ENCODE measurements at places on chromosomes 1 and 21.
A peak's percentile ranks its signal among the peaks of the same experiment; 100 is the strongest.

- no peak for DNase-seq
- no peak overlapping the region for H3K4me3 ChIP-seq
- no peaks in the 10 kb centered on the region for H3K36me3 ChIP-seq
- H3K27ac ChIP-seq = no peak overlapping the region
- H3K27me3 ChIP-seq = no peaks in the 10 kb centered on the region
Measured at GRCh38 chr1:199178646-199179045, 539.8 kb downstream of the PTPRC start.

DNA sequence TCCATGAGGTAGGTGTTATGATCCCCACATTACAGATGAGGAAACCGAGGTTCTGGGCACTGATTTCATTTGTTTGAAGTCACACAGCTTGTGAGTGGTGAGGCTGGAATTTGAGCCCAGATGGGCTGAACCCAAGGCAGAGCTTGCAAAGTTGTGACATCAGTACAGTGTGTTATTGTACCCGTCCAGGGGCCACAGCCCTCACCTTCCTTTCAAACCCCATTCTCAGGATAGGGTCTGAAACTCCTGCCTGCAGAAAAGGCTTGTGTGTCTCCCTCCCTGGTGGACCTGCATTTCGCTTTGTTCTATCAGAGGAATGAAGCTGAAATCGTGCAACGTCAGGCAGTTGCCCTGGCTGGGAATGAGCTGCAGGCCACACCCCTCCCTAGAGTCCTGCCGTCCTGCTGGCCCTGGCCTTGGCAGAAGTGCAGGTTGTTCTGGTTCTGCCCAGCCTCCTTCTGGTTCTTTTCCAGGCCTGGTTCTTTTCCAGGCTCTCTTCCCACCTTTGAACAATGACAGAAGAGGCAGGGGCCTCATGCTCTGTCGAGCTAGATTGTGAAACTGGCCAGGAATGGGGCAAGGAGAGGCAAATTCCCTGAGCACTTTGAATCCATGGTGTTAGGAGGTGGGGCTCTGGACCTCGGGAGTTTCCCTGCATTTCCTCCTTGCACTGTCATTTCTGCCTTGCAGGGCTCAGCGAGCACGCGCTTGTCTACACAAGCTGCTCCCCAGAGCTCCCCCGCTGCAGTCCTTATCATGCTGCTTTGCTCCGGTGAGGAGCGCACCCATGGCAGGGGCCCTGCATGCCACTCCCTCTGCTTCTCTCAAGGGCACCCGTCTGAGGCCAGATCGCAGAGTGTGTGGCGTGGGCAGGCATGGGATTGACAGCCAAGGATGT is 8.2 kb upstream of the MYOM3 start:
- H3K4me1 ChIP-seq = peaks cover 57% of the 10 kb centered on the region
- H3K27me3 ChIP-seq = no peaks in the 10 kb centered on the region
- peaks cover 34% of the 10 kb centered on the region for H3K36me3 ChIP-seq
- no peak overlapping the region for H3K4me3 ChIP-seq
- peak overlapping the region; percentile 99 for H3K27ac ChIP-seq

DNA sequence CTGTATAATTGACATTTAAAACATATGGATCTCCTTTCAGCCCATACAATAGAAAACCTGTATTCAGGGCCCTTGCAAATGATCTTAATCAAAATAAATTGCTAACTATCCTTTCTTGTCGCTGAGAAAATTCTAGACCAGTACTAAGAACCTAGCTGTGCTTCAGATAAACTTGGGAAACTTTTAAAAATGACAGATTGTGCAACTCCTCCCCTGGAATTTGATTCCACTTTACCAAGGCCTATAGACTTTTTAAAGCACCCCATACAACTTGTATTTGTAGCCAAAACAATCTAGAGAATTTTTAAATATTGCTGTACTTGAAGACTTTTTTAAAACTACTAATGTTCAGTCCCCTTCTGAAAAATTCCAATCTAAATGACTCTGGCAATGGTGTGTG is 51.6 kb downstream of the ZNF644 start:
- no peak overlapping the region for H3K4me3 ChIP-seq
- H3K4me1 ChIP-seq = no peaks in the 10 kb centered on the region
- H3K36me3 ChIP-seq = peaks cover 9% of the 10 kb centered on the region
- no peaks in the 10 kb centered on the region for H3K27me3 ChIP-seq
- no peak overlapping the region for H3K27ac ChIP-seq
- no peak for DNase-seq

- no peak for DNase-seq
- no peaks in the 10 kb centered on the region for H3K4me1 ChIP-seq
Measured at GRCh38 chr21:35628316-35628715, 432.0 kb downstream of the SETD4 start.

GRCh38 chr1:69568421-69569174 is 876 bp downstream of the LRRC7 start:
- peaks cover 49% of the 10 kb centered on the region for H3K27me3 ChIP-seq
- DNase-seq = no peak
- H3K27ac ChIP-seq = no peak overlapping the region
- H3K4me1 ChIP-seq = peaks cover 9% of the 10 kb centered on the region
- H3K4me3 ChIP-seq = peak overlapping the region; percentile 46

DNA sequence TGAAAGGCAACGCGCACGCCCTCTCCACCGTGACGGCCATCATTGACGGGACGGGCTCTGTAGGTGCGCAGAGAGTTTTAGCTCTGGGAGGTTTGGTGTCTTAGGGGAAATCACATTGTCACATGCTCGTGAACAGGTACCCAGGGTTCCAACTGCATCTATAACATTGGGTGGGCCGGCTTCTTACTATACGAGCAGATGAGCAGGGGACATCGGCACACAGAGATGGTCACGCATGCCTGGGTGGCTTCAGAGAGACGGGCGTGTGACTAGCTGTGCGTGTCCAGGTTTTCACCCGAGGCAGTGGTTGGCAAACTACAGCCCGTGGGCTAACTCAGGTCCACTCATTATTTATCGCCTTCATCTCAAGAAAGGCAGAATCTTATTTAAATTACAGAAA is 54.7 kb downstream of the SLC37A1 start:
- no peaks in the 10 kb centered on the region for H3K4me1 ChIP-seq
- H3K27me3 ChIP-seq = no peaks in the 10 kb centered on the region
- H3K36me3 ChIP-seq = peaks cover 84% of the 10 kb centered on the region

- no peak for DNase-seq
- H3K4me3 ChIP-seq = no peak overlapping the region
- no peaks in the 10 kb centered on the region for H3K4me1 ChIP-seq
- no peak overlapping the region for H3K27ac ChIP-seq
- no peaks in the 10 kb centered on the region for H3K27me3 ChIP-seq
Measured at GRCh38 chr1:14055442-14056223, 355.6 kb downstream of the PRDM2 start.

DNA sequence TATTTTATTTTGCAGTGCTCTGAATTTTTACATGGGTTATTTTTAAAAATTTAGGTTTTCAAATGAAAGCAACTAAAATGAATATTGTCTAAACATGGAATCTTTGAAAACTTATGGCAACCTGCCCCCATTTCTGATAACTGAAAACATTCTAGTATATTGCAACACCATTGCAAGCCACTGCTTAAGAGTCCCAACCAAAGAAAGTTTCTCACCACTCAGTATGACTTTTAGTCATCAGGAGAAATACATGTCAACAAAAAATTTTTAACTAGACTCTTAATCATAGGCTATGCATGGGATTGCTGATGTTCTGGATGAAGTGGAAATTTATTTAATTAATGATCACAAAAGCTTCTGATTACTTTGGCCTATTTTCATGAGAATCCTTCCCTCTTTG is 112.1 kb downstream of the TNFSF18 start:
- H3K4me1 ChIP-seq = no peaks in the 10 kb centered on the region
- H3K27ac ChIP-seq = no peak overlapping the region
- H3K27me3 ChIP-seq = no peaks in the 10 kb centered on the region
- no peak for DNase-seq
- H3K4me3 ChIP-seq = no peak overlapping the region

- no peaks in the 10 kb centered on the region for H3K4me1 ChIP-seq
- peak; percentile 38 for DNase-seq
- H3K27ac ChIP-seq = no peak overlapping the region
- no peaks in the 10 kb centered on the region for H3K36me3 ChIP-seq
- no peaks in the 10 kb centered on the region for H3K27me3 ChIP-seq
- H3K4me3 ChIP-seq = no peak overlapping the region
Measured at GRCh38 chr1:53697721-53698383, 41.1 kb downstream of the GLIS1 start.

DNA sequence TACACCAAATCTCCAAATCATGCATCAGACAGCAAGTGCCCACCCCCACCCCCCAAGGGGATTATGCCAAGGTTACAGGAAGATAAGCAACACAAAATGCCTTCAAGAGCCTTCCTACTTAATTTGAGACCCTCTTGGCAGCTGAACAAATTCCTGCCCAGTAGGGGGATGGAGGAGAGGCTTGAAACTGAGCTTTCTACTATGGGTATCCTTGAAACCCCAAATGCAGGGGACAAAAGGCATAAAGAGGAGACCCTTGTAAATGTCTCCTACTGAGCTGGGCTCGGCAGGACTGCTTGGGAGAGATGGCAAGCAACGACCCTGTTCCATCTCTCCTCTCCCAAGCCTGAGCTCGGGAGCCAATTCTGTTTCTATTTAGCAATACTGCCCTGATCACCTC is 3.5 kb downstream of the SLC41A1 start:
- H3K27me3 ChIP-seq = peaks cover 5% of the 10 kb centered on the region
- no peak overlapping the region for H3K27ac ChIP-seq
- no peak overlapping the region for H3K4me3 ChIP-seq
- H3K4me1 ChIP-seq = peaks cover 8% of the 10 kb centered on the region
- no peak for DNase-seq

GRCh38 chr1:206461602-206462455 is 8.4 kb upstream of the IKBKE start:
- peaks cover 9% of the 10 kb centered on the region for H3K36me3 ChIP-seq
- H3K4me3 ChIP-seq = no peak overlapping the region
- peaks cover 3% of the 10 kb centered on the region for H3K27me3 ChIP-seq

DNA sequence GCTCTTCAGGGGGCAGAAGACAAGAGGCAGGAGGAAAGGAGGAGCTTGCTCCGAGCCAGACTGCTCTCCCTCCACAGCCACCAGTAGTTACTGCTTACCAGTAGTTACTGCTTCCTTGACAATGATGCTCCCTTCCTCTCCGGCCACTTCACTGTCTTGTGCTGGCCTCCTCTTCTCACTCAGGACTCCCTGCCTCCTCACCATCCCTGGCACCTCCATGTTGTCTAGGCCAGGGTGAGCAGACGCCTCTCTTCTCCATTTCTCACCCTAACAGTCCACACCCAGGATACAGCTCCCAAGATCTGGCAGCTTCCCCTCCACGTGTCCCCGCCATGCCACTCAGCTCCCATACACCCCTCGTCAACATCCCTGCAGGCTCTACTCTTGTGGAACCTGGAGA is 82.4 kb upstream of the TLR5 start:
- H3K27me3 ChIP-seq = no peaks in the 10 kb centered on the region
- no peak overlapping the region for H3K27ac ChIP-seq
- H3K36me3 ChIP-seq = no peaks in the 10 kb centered on the region
- no peak for DNase-seq

DNA sequence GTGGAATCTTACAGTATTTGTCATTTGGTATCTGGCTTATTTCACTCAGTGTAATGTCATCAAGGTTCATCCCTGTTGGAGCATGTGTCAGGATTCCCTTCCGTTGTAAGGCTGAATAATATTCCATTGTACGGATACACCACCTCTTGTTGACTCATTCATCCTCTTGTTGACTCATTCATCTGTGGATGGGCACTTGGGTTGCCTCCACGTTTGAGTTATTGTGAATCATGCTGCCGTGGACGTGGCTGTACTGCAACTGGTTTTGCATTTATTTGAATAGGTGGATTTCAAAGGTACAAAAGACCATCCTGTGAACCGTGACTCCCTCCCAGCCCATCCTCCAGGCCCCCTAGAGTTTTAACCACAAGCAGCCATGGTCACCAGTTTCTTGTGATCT is 11.9 kb upstream of the TCP10L start:
- no peak for DNase-seq
- H3K4me1 ChIP-seq = peaks cover 13% of the 10 kb centered on the region
- H3K36me3 ChIP-seq = peaks cover 26% of the 10 kb centered on the region
- no peak overlapping the region for H3K4me3 ChIP-seq
- no peaks in the 10 kb centered on the region for H3K27me3 ChIP-seq

DNA sequence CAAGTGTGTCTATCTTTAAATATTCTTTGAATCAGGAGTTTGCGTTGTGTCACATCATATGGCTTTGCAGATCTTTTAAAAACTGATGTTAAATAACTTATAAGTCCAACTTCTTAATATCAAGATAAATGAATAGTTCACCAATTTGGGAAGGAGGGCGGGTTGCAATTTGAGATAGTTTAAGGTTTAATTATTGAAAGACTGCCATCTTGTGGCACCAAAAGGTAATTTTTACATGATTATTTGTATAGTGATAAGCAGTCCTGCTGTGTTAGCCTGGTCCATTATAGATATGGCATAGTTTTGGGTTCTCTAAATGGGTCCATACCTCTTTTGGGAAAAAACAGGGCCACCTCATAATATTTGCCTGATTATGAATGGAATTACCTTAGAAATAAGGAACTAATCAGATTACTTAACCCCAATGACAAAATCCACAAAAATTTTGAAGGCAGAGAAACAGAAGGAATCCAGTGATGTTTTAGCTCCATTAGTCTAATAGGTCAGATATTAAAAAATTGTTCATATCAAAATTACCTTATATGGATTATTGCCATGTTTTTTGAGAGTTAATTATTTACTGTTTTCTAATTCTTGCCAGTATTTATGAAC is 64.3 kb downstream of the PRKAA2 start:
- H3K4me1 ChIP-seq = no peaks in the 10 kb centered on the region
- no peaks in the 10 kb centered on the region for H3K36me3 ChIP-seq
- no peak overlapping the region for H3K4me3 ChIP-seq
- H3K27me3 ChIP-seq = no peaks in the 10 kb centered on the region

DNA sequence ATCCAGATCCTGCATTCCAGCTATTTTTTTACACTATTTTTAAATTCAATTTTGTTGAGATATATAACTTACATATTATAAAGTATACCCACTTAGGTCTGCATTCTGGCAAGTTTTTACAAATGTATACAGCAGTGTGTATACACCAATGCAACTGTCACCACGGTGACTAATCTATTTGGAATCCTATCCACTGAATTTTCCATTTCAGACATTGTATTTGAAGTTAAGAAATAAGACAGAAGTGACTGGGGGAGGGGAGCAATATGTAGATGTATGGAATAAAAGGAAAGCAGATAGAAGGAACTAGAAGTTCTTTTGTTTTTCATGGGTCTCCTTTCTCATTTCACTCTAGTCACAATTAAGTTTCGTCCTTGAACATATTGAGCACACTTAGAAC is 431.5 kb upstream of the CHRM3 start:
- no peaks in the 10 kb centered on the region for H3K36me3 ChIP-seq
- no peak for DNase-seq
- no peak overlapping the region for H3K27ac ChIP-seq

GRCh38 chr1:155993595-155993994 is 15.2 kb upstream of the ARHGEF2 start:
- no peak overlapping the region for H3K4me3 ChIP-seq
- H3K4me1 ChIP-seq = peaks cover 8% of the 10 kb centered on the region
- no peaks in the 10 kb centered on the region for H3K27me3 ChIP-seq
- DNase-seq = no peak

DNA sequence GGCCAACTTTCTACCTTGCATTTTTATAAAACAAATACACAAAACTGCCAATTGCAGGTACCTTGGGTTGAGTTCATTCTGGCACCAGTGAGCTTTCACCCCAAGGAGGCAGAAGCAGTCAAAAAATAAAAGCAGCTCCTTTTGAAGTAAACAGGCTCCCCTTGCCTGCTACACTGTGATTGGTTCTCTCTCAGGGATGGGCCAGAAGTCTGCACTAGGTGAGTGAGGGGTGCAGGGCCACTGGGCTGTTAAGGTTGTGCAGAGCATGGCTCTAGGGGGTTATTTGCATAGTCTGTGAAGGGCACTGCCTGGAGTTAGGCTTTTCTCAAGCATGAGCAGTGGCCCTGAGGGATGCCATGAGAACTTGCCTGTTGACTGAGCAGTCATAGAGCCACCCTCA is 39.1 kb downstream of the AKNAD1 start:
- H3K4me1 ChIP-seq = peaks cover 6% of the 10 kb centered on the region
- no peak for DNase-seq
- H3K4me3 ChIP-seq = no peak overlapping the region
- H3K27ac ChIP-seq = no peak overlapping the region
- H3K36me3 ChIP-seq = no peaks in the 10 kb centered on the region
